SK-MEL-5 (cell line): ENCODE measurements at places on chromosomes 2 and 18.

DNA sequence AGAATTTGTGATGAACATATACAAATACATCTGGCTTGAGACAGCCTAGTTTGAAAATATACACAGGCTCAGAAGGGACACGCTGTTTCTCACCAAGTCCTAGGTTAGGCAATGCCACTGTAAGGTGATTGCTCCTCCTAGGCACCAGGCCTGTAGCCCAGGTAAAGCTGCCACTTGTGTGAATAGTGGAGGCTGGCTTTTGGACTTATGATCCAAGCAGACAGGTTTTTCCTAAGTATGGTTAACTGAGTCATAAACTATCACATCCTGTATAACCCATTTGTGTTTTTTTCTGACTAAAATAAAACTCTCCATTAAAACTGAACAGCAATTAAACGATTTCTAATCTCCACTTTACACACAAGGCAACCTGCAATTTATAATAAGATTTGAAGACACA is 81.0 kb downstream of the SEMA4F start:
- no peak for DNase-seq

- peak; percentile 70 for DNase-seq
Observed at GRCh38 chr2:237744613-237745249, 53.8 kb upstream of the RBM44 start.

DNA sequence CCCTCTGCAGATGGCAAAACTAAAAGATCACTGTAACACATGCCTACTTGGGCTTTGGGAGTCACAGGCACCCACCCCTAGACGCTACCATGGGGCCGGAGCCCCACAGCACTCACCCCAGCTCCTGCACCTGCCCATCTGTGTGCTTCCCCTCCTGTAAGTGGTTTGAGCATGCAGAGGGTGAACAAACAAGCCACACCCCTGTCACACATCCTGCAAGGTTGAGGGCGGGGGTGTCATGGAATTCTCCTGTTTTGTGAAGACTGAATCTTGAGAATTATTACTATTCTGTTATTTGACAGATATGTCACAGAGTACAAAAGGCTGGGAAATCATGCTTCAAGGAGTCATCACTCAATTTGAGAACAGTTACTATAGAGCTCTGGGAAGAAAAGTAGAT is 60.9 kb downstream of the RFTN2 start:
- no peak for DNase-seq

DNA sequence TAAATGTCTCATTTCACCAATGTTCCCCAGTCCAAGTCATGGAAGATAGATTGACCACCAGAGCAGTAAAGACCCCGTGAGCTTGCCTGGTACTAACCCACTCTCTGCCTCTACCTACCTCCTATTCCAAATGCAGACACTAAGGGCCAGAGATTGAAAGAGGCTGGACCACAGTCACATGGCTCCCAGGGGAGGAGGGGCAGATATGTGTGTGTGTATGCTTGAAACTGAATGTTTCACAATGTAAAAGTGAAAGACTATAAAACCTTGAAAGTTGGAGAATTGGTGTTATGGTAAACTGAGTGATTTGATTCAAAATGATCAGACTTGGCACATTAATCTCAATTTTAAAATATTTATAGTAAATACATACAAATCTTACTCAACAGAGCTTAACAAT is 21.7 kb upstream of the KLHL29 start:
- DNase-seq = no peak

DNA sequence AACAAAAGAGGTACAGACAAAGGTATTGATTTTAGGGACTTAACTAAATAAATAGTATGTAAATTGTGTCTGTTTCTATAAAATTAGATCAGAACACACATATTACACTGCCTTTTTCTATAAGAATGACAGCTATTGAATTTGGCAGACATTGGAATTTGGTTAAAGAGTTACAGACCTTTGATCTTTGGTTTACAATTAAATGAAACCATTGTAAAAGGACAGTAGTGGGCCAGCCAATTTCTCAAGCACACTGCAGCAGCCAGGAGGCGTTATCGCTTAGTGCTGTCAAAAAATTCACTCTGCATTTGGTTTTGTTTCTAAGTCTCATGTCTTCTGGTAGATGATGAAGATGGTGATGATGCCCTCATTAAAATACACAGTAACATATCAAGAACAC is 175.9 kb downstream of the NR4A2 start:
- DNase-seq = peak; percentile 9

DNA sequence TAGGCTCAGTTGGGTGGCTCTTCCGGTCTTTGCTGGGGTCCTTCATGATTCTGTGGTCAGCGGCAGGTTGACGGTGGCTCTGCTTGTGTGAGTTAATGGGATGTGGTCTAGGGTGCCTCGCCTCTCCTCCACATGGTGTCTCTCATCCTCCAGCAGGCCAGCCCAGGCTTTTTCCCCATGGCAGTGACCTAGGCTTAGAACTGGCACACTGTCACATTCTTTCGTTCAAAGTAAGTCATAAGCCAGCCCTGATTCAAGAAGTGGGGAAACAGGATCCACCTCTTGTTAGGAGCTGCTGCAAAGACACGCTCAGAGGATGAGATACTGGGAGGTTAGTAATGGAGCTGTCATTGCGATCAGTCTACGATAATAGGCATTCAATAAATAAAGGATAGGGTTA is 46.0 kb upstream of the CTIF start:
- no peak for DNase-seq

- DNase-seq = no peak
Observed at GRCh38 chr2:174632841-174633622, 35.4 kb upstream of the WIPF1 start.

DNA sequence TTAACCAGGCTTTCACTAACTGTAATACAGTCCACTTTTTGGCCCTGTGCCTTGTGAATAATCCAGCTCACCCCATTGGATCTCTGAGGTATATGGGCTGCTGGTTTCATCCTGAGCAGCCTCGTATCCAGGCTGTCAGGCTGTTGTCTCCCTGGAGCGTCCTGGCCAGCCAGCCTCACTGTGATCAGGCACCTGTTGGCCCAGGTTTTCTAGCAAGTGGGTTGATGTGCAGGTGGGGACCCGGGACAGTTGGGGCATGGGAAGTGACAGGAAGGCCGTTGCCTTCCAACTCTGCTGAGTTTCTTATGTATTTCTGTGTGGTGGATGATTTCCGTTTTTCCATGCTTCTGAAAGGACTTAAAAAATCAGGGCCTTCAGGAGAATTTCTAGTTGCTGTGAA is 132.4 kb downstream of the ACOXL start:
- DNase-seq = no peak

- DNase-seq = no peak
Observed at GRCh38 chr2:207296265-207296948, 130.7 kb upstream of the KLF7 start.

DNA sequence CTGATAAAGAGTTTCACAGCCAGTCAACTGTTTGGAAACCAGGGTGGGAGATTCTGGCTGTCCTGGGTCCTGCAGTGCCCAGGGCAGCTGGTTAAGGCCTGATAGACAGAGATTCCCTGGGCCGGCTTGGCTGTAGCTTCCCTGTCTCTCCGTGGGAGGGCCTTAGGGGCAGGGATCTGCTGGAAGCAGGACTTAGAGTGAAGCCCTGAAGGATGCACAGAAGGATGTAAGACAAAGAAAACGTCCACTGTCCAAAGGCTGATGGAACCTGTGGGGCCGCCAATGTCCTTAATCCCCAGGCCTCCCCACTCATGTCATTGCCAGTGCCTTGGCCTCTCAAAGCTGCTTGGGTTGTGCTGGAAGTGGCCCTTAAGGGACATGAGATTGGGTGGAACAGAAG is 33.0 kb downstream of the MROH2A start:
- no peak for DNase-seq

- DNase-seq = no peak
Observed at GRCh38 chr2:234302664-234302991, 194.3 kb downstream of the ARL4C start.

DNA sequence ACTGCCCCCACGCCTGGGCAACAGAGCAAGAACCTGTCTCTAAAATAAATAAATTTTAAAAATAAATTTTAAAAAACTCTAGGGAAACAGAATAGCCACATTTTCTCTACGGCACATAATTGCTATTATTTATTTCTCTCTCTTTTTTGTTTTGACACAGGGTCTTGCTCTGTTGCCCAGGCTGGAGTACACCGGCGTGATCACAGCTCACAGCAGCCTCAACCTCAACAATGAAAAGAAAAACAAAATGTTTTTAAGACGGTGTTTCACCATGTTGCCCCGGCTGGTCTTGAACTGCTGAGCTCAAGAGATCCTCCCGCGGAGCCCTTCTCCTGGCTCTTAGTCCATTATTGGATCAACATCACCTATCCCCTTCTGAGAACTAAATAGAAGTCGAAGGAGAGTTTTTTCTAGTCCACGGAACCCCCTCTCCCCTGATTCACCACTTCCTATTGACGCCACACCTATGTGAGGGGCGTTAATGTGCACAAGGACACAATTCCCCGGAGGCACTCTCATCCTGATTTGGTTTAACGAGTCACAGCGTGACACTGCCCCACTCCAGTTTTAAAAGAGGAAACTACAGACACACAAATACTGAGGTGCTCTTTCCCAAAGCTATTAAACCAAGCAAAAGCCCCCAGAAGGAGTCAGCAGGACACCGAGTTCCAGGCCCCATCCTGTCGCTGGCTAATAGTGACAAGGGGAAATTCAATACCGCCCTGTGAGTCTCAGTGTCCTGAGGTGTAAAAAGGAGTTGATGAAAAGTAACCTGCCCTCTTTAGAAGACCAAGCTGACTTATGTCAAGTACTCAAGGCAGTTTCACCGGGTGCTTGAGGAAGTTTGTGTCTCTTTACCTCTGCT is 1.1 kb downstream of the NPC1 start:
- DNase-seq = no peak

DNA sequence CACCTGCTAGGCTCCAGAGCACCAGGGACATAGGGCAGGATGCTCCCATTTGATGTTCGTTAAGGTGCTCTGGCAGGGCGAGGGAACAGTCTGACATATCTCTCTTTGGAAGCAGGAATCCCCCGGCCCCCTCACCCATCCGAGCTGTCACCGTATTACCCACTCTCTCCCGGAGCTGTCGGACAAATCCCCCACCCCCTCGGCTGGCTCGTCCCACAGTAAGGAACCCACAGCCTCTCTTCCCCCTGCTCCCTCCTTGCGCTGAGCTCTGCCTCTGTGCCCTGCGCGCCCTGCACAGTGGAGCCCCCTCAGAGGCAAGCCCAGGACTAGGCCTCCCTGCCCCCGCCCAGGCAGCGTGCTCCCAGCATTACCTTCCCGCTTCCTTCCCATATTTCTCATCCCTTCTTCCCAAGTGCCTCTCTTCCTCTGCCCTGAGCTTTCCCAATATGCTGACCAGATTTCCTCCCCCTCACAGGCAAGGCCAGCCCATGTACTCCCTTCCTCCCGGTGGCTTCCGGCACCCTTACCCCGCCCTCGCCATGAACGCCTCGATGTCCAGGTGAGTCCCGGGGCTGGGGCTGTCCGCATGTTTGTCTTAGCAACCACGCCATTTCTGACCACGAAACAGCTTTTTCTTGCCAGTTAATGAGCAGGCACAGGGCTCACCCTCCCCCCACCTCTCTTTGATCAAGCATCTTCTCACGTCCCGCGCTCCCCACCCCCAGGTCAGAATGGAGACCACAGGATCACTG is 23.8 kb downstream of the TGOLN2 start:
- no peak for DNase-seq

DNA sequence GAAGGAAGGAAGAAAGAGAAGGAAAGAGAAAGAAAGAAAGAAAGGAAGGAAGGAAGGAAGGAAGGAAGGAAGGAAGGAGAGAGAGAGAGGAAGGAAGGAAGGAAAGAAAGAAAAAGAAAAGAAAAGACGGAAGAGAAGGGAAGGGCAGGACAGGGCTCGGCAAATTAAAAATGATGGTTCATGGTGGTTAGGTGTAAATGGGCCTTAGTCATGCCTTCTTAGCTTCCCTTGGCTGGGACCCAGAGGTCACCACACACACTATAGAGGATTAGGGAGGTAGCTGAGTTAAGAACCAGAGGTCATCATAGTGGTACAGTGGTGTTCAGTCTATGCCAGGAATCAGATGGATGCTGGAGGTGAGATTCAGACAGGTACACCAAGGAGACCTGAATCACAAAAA is 9.3 kb upstream of the ATL2 start:
- no peak for DNase-seq

GRCh38 chr2:38146907-38147307 is 71.0 kb upstream of the CYP1B1 start:
- peak; percentile 28 for DNase-seq

DNA sequence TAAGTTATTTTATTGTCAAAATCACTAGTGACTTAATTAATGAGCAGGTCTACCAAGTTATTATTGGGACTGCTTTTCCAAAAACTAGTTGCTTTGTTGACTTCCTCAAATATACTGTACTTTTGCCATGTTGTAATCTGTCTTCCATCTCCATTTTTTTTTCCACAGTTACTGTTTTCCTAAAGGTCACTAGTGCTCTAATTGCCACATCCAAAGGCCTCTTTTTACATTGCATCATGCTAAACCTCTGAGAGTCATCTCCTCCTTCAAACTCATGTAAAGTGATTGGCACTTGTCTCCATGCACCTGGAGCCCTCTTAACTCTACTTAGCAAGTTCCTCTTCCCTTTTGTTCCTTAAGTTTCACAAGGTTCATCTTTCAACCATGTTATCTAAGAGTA is 11.8 kb downstream of the PMAIP1 start:
- no peak for DNase-seq

DNA sequence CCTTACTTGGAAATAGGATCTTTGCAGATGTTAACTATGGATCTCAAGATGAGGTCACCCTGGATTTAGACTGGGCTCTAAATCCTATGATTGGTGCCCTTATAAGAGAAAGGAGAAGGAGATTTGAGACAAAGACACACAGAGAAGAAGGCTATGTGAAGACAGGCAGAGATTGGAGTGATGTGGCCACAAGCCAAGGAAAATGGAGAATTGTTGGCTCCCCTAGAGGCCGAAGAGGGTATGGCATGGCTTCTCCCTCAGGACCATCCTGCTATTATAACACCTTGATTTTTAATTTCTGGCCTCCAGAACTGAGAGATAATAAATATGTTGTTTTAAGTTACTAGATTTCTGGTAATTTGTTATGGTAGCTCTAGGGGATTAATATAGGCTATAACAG is 7.6 kb downstream of the CYBRD1 start:
- DNase-seq = peak; percentile 28

- no peak for DNase-seq
Observed at GRCh38 chr2:43086451-43087221, 139.8 kb downstream of the ZFP36L2 start.

GRCh38 chr18:11802158-11802557 is 49.1 kb upstream of the CHMP1B start:
- DNase-seq = no peak

GRCh38 chr2:109607766-109608165 is 6.0 kb downstream of the SEPTIN10 start:
- no peak for DNase-seq

DNA sequence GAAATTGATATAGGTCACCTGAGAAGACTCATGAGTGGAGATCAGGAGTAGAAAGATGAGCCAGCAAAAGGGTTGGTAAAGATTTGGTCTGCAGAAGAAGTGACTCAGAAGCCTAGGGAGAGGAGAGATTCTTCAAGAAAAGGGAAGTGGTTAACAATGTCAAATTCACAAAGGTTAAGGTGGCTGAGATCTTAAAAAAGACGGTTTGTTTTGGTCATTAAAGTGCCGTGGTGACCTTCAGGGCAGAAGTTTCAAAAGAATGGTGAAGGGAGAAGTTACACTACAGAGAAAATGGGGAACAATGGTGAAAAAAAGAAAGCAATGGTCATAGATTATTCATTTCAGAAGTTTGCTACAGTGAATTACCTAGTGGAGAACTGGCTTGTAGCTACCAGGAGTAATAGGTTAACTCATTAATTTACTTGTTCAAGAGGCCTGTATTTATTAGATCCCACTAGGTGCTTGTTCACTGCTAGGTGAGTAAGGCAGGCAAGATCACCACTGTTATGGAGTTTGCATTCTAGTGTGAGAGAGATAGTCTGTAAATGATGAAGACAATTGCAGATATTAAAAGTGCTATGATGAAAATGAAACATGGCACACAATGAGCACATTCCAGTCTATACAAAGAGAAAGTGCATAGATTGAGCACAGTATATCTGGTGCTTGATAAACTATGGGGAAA is 43.0 kb downstream of the FBXO48 start:
- no peak for DNase-seq
